ENCODE measurements at places on chromosomes 5 and 9. TPM values are rescaled to one million over a fixed set of nuclear protein-coding genes. Genes with fewer than 3 reads are reported as not detected.

DNA sequence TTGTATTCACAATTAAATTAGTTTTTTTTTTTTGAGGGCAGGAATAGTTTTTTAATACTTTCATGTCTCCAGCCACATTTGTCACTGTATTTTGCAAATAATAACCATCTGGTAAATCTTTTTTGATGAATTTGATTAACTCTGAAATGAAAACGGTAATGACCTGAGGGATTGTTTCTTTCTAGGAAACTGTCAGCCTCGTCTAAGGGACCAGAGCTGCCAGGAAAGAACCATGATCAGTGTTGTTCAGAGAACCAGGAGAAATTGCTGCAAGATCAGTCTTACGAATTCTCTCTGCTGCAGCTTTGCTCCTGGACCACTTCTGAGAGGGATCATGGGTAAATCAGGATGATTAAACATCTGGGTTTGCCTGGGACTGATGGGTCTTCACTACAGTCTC lies 114.5 kb upstream of the TAF11L2 start:
- H3K4me1 ChIP-seq = peaks cover 6% of the 10 kb centered on the region
- H3K27me3 ChIP-seq = no peaks in the 10 kb centered on the region
- no peak overlapping the region for H3K4me3 ChIP-seq
- H3K27ac ChIP-seq = no peak overlapping the region
- no peaks in the 10 kb centered on the region for H3K36me3 ChIP-seq

DNA sequence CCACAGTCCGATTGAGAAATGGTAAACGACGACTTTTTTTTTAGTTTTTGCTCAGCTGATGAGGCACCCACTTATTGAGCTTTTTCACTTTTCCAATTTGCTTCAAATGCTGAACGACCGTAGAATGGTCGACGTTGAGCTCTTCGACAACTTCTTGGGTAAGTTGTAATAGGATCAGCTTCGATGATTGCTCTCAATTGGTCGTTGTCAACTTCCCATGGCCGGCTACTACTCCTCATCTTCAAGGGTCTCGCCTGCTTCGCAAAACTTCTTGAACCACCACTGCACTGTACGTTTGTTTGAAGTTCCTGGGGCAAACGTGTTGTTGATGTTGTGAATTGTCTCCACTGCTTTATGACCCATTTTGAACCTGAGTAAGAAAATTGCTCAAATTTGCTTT lies 35.7 kb downstream of the NSD1 start:
- no peak overlapping the region for H3K27ac ChIP-seq
- H3K27me3 ChIP-seq = no peaks in the 10 kb centered on the region
- DNase-seq = no peak
- peaks cover 18% of the 10 kb centered on the region for H3K4me1 ChIP-seq

Gene CENPP
- 5.0 TPM for total RNA-seq

Gene FGF18
- total RNA-seq = 2.4 TPM

DNA sequence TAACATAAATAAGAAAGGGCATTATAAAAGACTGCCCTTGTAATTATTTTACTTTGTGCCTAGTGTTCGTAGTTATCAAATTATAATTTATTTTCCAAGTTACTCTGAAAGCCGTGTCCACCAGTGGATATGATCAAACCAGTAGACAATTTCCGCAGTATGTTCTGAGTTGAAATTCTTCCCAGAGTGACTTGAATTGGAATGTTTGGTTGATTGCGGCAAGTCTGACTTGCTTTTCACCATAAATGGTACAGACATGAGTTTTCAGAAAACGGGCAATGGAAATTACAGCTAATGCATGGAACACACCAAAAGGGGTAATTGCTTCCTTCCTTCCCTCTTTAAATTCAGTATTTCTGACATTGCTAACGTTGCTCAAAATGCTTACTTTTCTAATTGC lies 56.6 kb downstream of the CHSY3 start:
- no peaks in the 10 kb centered on the region for H3K4me1 ChIP-seq
- H3K4me3 ChIP-seq = no peak overlapping the region
- no peaks in the 10 kb centered on the region for H3K36me3 ChIP-seq

Gene DMRTA1
- total RNA-seq = 0.78 TPM

DNA sequence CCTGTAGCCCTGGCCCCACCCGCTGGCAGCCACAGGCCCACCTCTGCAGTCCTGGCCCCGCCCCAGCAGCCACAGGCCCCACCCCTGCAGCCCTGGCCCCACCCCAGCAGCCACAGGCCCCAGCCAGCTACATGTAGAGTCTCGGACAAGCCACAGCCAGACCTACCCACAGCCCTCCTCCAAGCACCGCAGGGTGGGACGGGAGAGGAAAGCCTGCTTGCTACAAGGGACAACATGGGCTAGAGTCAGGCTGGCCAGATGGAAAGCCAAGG lies 49.5 kb upstream of the SARDH start:
- H3K4me3 ChIP-seq = no peak overlapping the region
- H3K4me1 ChIP-seq = peaks cover 27% of the 10 kb centered on the region
- peak overlapping the region; percentile 64 for H3K27ac ChIP-seq

DNA sequence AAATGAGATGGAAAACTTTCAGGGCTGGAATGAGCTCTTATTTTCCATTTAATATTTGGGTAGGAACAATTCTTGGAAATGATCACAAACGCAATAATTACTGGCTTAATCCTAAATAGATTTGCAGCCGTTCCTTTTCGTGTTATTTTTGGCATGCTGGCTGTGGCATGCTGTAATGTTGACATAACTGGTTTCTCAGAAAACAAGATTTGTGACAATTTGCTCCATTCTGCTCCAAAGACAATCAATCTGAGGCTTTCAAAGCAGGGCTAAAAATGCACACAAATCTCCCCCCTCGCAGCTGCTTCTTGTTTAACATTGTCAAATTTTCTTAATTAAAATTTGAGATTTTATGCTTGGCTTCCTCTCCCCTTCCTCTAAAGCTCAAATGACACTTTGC lies 151.2 kb downstream of the TTC39B start:
- no peaks in the 10 kb centered on the region for H3K36me3 ChIP-seq
- no peaks in the 10 kb centered on the region for H3K27me3 ChIP-seq
- no peak overlapping the region for H3K4me3 ChIP-seq
- H3K27ac ChIP-seq = peak overlapping the region; percentile 61
- DNase-seq = no peak

Gene GCNT4
- 1.5 TPM for total RNA-seq

DNA sequence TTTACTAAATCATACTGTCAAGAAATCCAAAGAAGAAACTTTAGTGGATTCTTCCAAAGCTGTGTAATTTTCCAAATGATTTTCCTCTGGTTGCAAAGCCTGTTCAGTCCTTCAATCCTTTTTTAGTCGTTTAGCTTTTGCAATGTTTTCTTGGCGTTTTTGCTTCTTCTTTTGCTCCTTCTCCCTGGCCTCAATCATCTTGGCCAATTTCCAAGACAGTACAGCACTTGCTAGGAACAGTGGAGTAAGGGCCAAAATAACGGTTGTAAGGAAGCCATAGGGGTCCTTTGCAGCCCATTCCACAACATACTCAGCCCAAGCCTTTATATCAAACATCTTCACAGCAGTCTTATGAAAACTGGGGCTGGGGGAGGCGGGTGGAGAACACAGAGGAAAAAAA lies 2.4 kb downstream of the SMIM15 start:
- no peak overlapping the region for H3K27ac ChIP-seq
- no peaks in the 10 kb centered on the region for H3K27me3 ChIP-seq
- H3K36me3 ChIP-seq = peaks cover 48% of the 10 kb centered on the region
- H3K4me1 ChIP-seq = no peaks in the 10 kb centered on the region

DNA sequence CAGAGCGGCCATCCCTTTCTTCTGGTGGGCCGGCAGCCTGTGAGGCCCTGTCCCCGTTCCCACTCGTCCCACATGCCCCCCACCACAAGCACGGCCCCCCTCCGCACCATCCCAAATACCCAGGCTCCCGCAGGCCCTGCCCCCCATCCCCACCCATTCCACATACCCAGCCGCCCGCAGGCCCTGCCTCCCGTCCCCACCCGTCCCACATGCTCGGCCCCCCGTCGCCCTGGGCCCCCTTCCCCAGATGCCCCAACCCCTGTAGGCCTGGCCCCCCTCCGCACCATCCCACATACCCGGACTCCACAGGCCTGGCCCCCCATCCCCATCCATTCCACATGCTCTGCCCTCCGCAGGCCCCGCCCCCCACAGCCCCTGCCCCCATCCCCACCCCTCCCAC lies 11.5 kb downstream of the SLC6A19 start:
- no peaks in the 10 kb centered on the region for H3K4me1 ChIP-seq
- H3K36me3 ChIP-seq = no peaks in the 10 kb centered on the region
- no peak for DNase-seq
- H3K27ac ChIP-seq = no peak overlapping the region

- no peak overlapping the region for H3K27ac ChIP-seq
- H3K4me1 ChIP-seq = no peaks in the 10 kb centered on the region
- no peaks in the 10 kb centered on the region for H3K27me3 ChIP-seq
- H3K4me3 ChIP-seq = no peak overlapping the region
- no peaks in the 10 kb centered on the region for H3K36me3 ChIP-seq
Observed at GRCh38 chr5:108386345-108387061, 4.6 kb upstream of the FBXL17 start.

GRCh38 chr9:136031741-136032730 lies 63.1 kb downstream of the NACC2 start:
- H3K4me3 ChIP-seq = no peak overlapping the region
- H3K27ac ChIP-seq = no peak overlapping the region
- no peak for DNase-seq
- no peaks in the 10 kb centered on the region for H3K27me3 ChIP-seq

GRCh38 chr9:120453792-120454191 lies 126.2 kb downstream of the CDK5RAP2 start:
- H3K4me1 ChIP-seq = no peaks in the 10 kb centered on the region
- H3K36me3 ChIP-seq = peaks cover 8% of the 10 kb centered on the region
- H3K27me3 ChIP-seq = no peaks in the 10 kb centered on the region
- H3K27ac ChIP-seq = no peak overlapping the region
- no peak overlapping the region for H3K4me3 ChIP-seq

GRCh38 chr5:180601591-180602480 lies 10.5 kb upstream of the SCGB3A1 start:
- H3K4me3 ChIP-seq = no peak overlapping the region
- no peaks in the 10 kb centered on the region for H3K27me3 ChIP-seq
- H3K36me3 ChIP-seq = no peaks in the 10 kb centered on the region
- no peak overlapping the region for H3K27ac ChIP-seq
- H3K4me1 ChIP-seq = no peaks in the 10 kb centered on the region

Gene C1QTNF3
- 8.6 TPM for total RNA-seq

DNA sequence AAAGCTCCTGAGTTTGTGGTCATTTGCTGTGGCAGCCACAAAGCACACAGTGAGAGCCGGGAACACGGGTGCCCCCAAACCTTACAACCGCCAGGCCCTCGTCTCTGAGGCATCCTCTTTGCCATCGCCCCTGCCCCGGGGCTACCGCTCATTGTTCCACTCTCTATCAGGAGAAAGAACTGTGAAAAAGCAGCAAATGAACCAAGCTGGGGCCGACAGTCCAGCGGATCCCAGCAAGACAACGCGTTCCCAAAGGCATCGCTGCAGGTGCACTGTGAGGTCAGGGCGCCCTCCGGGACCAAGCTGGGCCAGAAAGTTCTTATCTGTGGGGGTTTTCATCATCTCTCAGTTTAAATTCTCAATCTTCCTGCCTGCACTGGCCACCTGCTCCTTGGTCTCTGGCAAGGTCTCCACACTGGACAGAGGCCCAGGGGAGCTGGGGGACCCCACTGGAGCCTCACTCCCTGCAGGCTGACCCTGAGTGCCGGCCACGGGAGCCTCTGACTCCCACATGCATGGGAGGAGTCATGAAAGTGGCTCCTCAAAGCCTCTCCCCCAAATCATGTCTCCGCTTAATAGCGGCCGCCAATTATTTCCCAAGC lies 32.1 kb downstream of the VAV2 start:
- DNase-seq = no peak
- H3K27ac ChIP-seq = no peak overlapping the region
- no peak overlapping the region for H3K4me3 ChIP-seq

DNA sequence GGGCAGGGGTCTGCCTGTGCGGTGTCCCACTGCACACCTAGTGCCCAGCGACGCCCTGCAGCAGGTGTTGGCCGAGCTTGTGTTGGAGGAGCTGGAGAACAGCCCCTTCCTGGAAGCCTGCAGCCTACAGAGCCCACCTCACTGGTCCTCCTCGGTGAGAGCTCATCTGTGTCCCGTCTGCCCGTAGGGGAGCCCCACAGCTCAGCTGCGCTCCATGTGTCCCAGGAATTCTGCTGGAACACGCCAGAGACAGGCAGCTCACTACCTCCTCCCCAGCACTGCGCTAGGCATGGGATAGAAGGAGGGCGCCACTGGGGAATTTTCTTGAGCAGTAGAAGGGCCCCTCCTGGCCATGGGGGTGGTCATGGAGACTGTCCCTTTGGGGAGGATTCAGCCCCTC lies 44.0 kb downstream of the DUSP1 start:
- no peak overlapping the region for H3K27ac ChIP-seq
- H3K27me3 ChIP-seq = no peaks in the 10 kb centered on the region
- DNase-seq = no peak
- peaks cover 38% of the 10 kb centered on the region for H3K4me1 ChIP-seq
- H3K36me3 ChIP-seq = no peaks in the 10 kb centered on the region

GRCh38 chr9:91835632-91836031 lies 114.4 kb downstream of the ROR2 start:
- H3K27me3 ChIP-seq = no peaks in the 10 kb centered on the region
- no peaks in the 10 kb centered on the region for H3K4me1 ChIP-seq
- H3K27ac ChIP-seq = no peak overlapping the region

- no peaks in the 10 kb centered on the region for H3K27me3 ChIP-seq
- H3K4me3 ChIP-seq = no peak overlapping the region
- H3K4me1 ChIP-seq = no peaks in the 10 kb centered on the region
- no peak overlapping the region for H3K27ac ChIP-seq
- H3K36me3 ChIP-seq = no peaks in the 10 kb centered on the region
Observed at GRCh38 chr9:117156771-117157535, 257.9 kb downstream of the ASTN2 start.

DNA sequence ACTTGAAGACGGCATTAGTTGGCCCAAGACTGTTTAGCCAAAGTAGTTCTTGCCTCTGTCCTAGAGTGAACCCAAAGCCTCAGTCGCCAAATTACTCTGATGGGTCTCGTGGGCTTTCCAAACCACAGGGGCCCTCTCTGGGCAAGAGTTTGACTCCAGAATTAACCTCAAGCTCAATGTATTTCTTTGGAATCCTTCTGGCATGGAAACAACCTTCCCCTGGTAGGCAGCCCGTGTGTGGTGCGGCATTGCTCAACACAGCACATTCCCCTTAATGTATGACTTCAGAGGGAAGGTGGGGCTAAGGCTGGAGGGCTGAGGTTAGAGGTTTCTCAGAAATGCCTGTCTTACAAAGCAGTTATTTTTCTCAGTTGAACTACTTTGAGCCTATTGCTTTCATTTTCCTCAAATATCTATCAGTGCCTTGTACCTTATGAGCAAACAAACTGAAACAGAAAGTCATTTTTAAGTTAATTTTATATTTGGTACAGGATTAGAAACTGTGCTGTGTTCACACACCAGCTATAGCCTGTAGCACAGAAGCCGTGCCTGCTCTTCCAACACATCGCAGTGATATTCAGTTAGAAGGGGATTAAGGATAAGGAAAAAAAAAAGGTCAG lies 123.9 kb upstream of the HAPLN1 start:
- no peak for DNase-seq
- H3K4me1 ChIP-seq = no peaks in the 10 kb centered on the region
- no peaks in the 10 kb centered on the region for H3K27me3 ChIP-seq
- peak overlapping the region; percentile 39 for H3K27ac ChIP-seq

- H3K36me3 ChIP-seq = no peaks in the 10 kb centered on the region
- no peak overlapping the region for H3K27ac ChIP-seq
- no peak overlapping the region for H3K4me3 ChIP-seq
- H3K27me3 ChIP-seq = no peaks in the 10 kb centered on the region
- no peaks in the 10 kb centered on the region for H3K4me1 ChIP-seq
- no peak for DNase-seq
Observed at GRCh38 chr5:17221843-17222636, 4.6 kb downstream of the BASP1 start.

Data from tibial nerve (tissue), 4 donors.